ENCODE measurements at places on chromosomes 12 and 14. TPM values are rescaled to one million over a fixed set of nuclear protein-coding genes. Genes with fewer than 3 reads are reported as not detected.

DNA sequence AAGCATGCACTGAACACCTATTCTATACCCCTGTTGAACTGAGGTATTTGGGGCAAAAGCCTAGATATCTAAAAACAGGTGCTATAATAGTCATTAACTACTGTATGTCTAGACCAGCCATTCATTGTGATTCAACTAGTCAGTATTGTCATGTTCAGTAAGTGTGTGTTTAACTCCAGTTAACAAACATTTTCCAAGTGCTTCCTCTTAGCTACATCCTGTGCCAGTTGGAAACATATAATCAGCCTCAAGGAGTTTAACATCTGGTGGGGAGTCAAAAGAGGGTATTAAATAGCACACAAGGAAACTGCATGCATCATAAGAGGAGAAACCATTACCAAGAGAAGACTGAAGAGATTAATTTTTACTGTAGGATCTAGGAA lies 20.4 kb downstream of the TMTC1 start:
- DNase-seq = no peak

DNA sequence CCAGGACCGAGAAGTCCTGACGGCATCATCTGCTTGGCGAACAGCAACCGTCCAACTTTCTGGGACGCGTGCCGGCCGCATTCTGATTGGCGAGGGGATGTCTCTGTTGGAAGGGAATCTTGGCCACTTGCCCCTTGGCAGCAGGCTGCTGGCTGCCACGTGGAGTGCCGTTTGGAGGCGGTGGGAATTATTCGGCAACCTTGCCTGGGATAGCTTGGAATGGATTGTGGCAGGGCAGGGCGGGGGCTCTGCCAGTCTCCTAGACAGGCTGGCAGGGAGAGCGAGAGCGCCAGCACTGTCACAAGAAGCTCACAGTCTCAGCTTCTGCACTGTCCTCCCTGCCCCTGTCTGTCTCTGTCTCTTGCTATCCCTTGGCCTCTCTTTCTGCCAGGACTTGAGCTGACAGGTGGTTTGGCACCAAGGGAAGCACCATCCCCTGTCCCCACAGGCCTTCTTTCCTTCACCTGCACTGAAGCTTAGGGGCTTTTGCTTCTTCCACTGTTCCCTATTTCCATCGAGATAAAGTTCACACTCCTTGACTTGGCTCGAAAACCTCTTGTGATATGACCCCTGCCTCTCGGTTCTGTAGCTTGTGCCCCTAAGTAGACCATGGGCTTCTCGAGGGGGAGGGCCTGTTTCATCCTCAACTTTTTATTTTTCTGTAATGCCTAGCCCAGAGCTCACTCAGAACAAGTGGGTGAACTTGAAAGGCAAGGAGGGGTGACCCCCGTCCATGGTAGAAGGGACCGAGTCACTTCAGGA lies 201.9 kb downstream of the PHETA1 start:
- no peak for DNase-seq

GRCh38 chr12:39341179-39341578 lies 101.7 kb downstream of the KIF21A start:
- DNase-seq = no peak

The CCDC38 gene
- not detected for total RNA-seq

Data from LHCN-M2 (cell line).